Activated CD4-positive, alpha-beta memory T cell treated with anti-CD3 and anti-CD28 coated beads, Interleukin-2, amount 10 ng/mL, durations not matched to agents 7 days and 5 days (primary cell): ENCODE measurements at places on chromosomes 3 and 15.

GRCh38 chr3:110493438-110494092 lies 578.1 kb upstream of the NECTIN3 start:
- DNase-seq: no peak
- no peaks in the 10 kb centered on the region for H3K4me1 ChIP-seq
- H3K27ac ChIP-seq: no peak overlapping the region
- no peaks in the 10 kb centered on the region for H3K27me3 ChIP-seq
- H3K4me3 ChIP-seq: no peak overlapping the region

GRCh38 chr3:183984749-183985729 lies 32.6 kb downstream of the ABCC5 start:
- DNase-seq: no peak
- peaks cover 13% of the 10 kb centered on the region for H3K36me3 ChIP-seq
- H3K27ac ChIP-seq: no peak overlapping the region
- no peaks in the 10 kb centered on the region for H3K27me3 ChIP-seq
- H3K4me1 ChIP-seq: no peaks in the 10 kb centered on the region
- no peak overlapping the region for H3K4me3 ChIP-seq

DNA sequence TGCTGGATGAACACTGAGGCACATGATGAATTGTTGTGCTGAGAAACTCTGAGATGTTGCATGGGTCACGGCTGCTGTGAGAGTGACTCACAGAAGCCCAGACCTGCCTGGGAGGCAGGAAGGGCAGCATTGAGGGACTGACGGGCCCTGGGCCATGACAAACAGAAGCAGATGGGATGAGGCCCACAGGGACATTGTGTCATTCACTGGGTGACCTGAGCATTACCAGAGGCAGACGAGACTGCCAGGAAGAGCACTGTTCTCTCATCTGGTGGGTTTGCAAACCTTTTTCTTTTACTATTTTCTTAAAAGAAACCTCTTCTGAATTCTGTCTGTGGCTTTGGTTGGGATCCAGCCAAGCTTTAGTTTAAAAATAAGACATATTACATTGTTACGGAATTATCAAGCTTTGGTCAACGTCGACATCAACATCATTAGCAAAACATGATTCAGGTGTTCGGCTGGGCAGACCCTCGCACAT lies 67.8 kb downstream of the BDH1 start:
- DNase-seq: no peak
- no peak overlapping the region for H3K27ac ChIP-seq
- H3K27me3 ChIP-seq: peaks cover 13% of the 10 kb centered on the region
- no peaks in the 10 kb centered on the region for H3K36me3 ChIP-seq

GRCh38 chr3:18987862-18988447 lies 160.4 kb upstream of the KCNH8 start:
- no peak overlapping the region for H3K27ac ChIP-seq
- H3K4me3 ChIP-seq: no peak overlapping the region
- H3K4me1 ChIP-seq: peaks cover 16% of the 10 kb centered on the region
- H3K27me3 ChIP-seq: peaks cover 38% of the 10 kb centered on the region
- no peaks in the 10 kb centered on the region for H3K36me3 ChIP-seq

- peaks cover 11% of the 10 kb centered on the region for H3K4me1 ChIP-seq
- H3K27ac ChIP-seq: no peak overlapping the region
- no peak overlapping the region for H3K4me3 ChIP-seq
Observed at GRCh38 chr3:46849045-46849631, 14.1 kb downstream of the MYL3 start.
